ENCODE measurements at places on chromosomes 6 and 20.

DNA sequence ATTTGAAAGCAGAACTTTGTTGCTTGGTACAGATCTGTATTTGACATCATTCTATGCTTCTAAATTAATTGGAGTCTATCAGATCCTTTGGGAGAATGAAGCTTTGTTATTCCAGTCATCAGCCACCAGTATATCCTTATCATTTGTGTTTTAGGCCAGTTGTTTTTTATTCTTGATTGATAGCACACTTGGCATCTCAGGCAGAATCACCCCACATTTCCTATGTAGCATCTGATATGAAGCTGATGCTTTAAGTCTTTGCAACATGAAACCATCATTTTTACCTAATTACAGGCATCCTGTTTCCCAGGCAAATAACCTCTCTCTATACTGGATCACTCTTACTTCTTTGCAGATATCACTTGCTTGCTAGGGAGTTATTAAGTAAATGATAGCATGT is 20.7 kb upstream of the RNGTT start:
- no peak for DNase-seq

GRCh38 chr6:90399970-90400369 is 103.3 kb upstream of the BACH2 start:
- no peak for DNase-seq

- DNase-seq: no peak
Measured at GRCh38 chr6:104459543-104459942, 400.2 kb downstream of the HACE1 start.

- DNase-seq: no peak
Measured at GRCh38 chr6:66883453-66883852, 1176.4 kb upstream of the EYS start.

DNA sequence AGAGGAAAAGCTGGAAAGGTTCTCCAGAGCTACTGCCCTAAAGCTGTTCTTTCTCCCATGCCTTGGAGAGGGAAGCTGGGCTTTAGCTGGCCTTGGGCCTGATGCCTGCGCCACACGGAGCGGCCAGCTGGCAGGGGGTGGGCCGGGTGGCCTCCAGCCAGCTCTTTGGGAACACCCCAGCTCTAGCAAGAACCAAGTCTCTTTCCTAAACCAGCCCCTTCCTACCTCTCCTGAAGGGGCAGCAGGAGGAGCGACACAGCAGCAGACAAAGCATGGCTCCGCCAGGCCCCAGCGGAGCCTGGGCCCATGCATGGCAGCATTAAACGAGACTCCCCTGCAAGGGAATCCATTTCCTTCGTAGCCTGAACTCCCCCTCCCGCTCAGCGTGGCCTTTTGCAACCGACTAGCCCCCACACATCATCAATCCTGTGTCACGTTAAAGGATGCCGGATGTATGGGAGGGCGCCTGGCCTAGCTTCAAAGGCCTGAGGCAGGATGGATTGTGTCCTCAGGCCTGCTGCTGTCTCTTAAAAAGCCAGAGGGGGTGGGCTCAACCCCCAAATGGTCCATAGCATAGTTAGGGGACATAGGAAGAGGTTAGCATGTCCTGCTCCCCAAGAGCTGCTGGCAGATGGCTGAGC is 14.0 kb downstream of the MRPS18A start:
- DNase-seq: no peak

GRCh38 chr6:156956286-156956685 is 179.1 kb downstream of the ARID1B start:
- DNase-seq: no peak

GRCh38 chr6:36779227-36779626 is 60.0 kb downstream of the CPNE5 start:
- no peak for DNase-seq

DNA sequence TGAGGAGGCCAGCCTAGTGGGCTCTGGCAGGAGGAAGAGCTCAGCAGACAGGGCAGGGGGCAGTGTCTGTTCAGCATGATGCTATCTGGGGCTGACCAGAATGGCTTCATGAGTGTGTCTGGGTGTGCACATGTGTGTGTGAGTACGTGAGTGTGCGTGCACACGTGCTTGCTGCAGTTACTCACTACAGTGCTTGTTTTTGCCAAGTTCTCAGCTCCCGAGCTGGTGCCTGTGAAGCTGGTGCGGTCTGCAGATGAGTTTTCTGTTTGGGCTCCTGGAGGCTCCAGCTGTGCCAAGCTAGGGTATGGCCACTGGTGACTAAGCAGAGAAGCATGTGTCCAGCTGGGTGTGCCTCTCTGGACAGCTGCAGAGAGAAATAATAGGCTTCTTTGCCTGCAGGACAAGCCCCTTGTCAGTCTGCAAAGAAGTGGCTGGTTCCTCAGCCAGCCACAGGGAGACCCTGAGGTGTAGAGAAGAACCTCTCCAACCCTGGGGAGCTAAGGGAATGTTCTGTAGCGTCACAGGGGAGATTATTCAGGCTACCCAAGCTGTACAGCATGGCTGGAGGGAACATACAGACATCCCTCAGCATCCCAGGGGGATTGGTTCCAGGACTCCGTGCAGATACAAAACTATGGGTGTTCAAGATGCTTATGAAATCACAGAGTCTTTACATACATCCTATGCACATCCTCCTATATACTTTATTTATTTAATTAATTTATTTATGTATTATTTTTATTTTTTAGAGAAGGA is 40.2 kb upstream of the FAM50B start:
- no peak for DNase-seq

- DNase-seq: no peak
Measured at GRCh38 chr20:49549801-49550551, 18.0 kb downstream of the PTGIS start.

All from T-helper 22 cell (primary cell).